ENCODE measurements at places on chromosomes 6 and 20. TPM values are rescaled to one million over a fixed set of nuclear protein-coding genes. Genes with fewer than 3 reads are reported as not detected.

The FAM8A1 gene
- 17.8 TPM for total RNA-seq

The SLC4A11 gene
- total RNA-seq: 2.5 TPM

The BPIFB1 gene
- not detected for total RNA-seq

The SIRPA gene
- total RNA-seq: 60.7 TPM

The SOD2 gene
- total RNA-seq: 73.2 TPM

Measured in HFFc6 (cell line).